ENCODE measurements at places on chromosomes 2 and 18. TPM values are rescaled to one million over a fixed set of nuclear protein-coding genes. Genes with fewer than 3 reads are reported as not detected.

Gene ATF2
- 38.9 TPM for total RNA-seq

Gene PRSS56
- not detected for total RNA-seq

Gene RFTN2
- total RNA-seq: 0.58 TPM

Gene BMP10
- total RNA-seq: not detected

Gene SPP2
- not detected for total RNA-seq

Gene POMC
- 0.85 TPM for total RNA-seq

Gene UGT1A4
- not detected for total RNA-seq

Gene CHST9
- total RNA-seq: under 0.01 TPM

Gene HOXD12
- not detected for total RNA-seq

Gene STRADB
- total RNA-seq: 50.2 TPM

Gene KRTCAP3
- not detected for total RNA-seq

Gene REL
- total RNA-seq: 2.5 TPM

Gene CABYR
- total RNA-seq: 5.9 TPM

Gene MAP4K3
- total RNA-seq: 28.9 TPM

Gene CROCC2
- not detected for total RNA-seq

Gene FOSL2
- 42.0 TPM for total RNA-seq

Gene CHRND
- total RNA-seq: not detected

Gene NDC80
- 45.1 TPM for total RNA-seq

Gene ABCB11
- not detected for total RNA-seq

Gene ARL4C
- 38.2 TPM for total RNA-seq

Gene TCF23
- not detected for total RNA-seq

Gene DQX1
- not detected for total RNA-seq

Gene LRATD1
- total RNA-seq: under 0.01 TPM

Gene OTOS
- total RNA-seq: not detected

Gene IL18R1
- total RNA-seq: 0.96 TPM

Gene CEBPZOS
- 13.8 TPM for total RNA-seq

Gene FSHR
- not detected for total RNA-seq

Gene AGXT
- total RNA-seq: not detected

Gene ALK
- total RNA-seq: not detected

Gene RAPGEF4
- total RNA-seq: 9.6 TPM

Gene TMEM169
- 0.28 TPM for total RNA-seq

Gene AKAIN1
- total RNA-seq: not detected

Gene TWIST2
- total RNA-seq: 13.4 TPM

Gene TXNDC2
- total RNA-seq: not detected

Gene SERPINB10
- total RNA-seq: not detected

Gene DNER
- total RNA-seq: under 0.01 TPM

Gene HDAC4
- 5.9 TPM for total RNA-seq

Gene GKN1
- not detected for total RNA-seq

Gene RAB11FIP5
- total RNA-seq: 41.7 TPM

Data from regular cardiac myocyte (primary cell).